ENCODE measurements at places on chromosomes 11 and 22.
A peak's percentile ranks its signal among the peaks of the same experiment; 100 is the strongest.

DNA sequence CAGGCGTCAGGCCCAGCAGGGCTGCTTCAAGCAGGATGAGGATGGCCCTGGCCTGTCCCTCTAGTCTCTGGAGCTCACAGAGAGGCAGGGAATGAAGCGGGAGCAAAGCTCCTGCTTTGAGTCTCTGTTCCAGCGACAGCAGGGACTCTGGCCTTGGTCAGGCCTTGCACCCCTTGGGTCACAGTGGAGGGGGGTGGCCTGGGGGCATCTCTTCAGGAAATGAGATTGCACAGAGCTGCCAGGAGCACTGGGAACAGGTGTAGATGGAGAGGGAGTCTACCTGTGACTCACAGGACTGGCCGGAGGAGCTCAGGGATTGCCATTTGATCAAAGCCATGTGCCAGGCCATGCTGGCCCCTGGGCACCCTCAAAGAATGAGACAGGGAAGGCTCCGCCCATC lies 1.6 kb downstream of the ANO1 start:
- no peak for DNase-seq

DNA sequence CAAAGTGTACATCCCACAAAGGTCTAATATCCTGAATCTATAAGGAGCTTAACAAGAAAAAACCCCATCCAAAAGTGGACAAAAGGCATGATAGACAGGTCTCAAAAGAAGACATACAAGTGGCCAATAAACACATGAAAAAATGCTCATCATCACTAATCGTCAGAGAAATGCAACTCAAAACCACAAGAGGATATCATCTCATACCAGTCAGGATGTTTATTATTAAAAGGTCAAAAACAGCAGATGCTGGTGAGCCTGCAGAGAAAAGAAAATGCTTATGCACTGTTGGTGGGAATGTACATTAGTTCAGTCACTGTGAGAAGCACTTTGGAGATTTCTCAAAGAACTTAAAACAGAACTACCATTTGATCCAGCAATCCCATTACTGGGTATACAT lies 12.7 kb downstream of the LGALS12 start:
- no peak for DNase-seq

DNA sequence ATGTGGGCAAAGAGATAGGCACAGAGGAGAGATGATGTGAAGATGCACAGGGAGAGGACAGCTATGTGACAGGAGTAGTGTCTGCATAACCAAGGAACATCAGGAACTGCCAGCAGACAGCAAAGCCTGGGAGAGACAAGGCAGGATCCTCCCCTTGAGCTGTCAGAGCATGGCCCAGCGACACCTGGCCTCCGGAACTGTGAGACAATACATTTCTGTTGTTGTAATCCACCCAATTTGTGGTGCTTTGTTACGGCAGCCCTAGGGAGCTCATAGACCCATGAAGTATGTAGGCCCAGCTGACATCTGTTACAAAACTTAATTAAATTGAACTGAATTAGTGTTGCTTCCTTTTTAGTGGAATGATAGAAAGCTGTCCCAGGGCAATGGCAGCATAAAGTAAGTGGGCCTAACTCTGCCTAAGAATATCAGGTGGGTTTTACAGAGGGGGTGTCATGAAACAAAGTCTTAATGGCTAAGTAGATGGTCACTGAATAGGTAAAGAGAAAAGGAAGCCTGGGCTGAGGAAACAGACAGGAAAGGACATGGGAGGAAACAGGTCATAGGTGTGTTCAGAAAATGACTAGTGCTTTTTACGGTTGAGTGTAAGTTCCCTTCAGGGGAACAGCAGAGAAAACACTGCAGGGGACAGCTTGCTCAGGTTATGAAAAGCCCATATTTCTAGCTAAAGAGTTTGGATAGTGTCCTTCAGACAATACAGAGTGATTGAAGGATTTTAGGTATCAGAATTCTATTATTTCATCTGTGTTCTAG lies 24.8 kb downstream of the RASSF10 start:
- DNase-seq, result no peak

- DNase-seq, result no peak
These were observed 1.7 kb downstream of the CHST1 start for GRCh38 chr11:45663486-45664375.

DNA sequence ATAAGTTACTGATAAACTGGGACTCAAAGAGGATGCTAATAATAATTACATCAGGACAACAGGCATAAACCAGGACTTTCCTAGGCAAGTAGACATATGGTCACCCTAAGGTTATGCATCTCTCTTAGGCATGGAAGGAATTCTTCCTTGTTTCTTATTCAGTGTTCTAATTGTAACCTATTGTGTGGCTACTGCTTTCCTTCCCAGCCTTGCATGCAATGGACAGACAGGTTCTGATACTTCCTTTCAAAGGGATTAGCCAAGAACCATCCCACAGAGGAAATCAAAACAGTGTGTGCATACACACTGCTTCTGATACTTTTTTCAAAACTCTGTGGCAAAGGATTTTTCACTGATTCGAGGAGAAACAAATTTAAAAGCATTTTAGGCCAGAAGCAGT lies 48.3 kb downstream of the RRAS2 start:
- DNase-seq, result no peak

GRCh38 chr11:119699227-119699626 lies 29.8 kb downstream of the NECTIN1 start:
- no peak for DNase-seq

DNA sequence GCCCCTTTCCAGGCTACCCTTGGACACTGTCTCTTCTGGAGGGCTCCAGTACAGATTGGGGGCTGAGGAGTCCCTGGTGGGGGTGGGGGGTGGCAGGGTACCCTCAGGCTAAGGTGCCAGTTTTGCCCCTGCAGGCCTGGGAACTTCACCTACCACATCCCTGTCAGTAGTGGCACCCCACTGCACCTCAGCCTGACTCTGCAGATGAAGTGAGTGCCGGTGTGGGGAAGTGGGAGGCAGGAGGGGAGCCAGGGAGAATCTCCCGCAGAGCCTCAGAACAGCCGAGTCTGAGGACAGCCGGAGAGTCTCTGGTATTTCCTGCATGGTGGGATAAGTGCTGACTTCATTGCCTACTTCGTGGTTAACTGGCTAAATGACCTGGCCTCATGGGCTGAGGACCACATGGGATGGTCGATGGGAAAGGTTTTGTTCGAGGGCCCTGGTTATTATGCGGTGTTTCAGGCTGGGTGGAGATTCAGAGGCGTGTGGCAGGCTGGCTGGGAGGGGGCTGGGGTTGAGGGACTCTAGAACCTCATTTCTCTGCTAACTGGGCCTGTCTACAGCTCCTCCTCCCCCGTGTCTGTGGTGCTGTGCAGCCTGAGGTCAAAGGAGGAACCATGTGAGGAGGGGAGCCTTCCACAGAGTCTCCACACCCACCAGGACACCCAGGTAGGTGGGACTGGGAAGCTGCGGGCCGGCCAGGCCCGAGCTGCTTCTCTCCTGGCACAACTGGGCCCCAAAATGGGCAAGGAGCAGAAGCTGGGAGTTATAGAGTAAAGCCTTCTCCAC lies 8.5 kb downstream of the TMEM258 start:
- DNase-seq, result no peak

DNA sequence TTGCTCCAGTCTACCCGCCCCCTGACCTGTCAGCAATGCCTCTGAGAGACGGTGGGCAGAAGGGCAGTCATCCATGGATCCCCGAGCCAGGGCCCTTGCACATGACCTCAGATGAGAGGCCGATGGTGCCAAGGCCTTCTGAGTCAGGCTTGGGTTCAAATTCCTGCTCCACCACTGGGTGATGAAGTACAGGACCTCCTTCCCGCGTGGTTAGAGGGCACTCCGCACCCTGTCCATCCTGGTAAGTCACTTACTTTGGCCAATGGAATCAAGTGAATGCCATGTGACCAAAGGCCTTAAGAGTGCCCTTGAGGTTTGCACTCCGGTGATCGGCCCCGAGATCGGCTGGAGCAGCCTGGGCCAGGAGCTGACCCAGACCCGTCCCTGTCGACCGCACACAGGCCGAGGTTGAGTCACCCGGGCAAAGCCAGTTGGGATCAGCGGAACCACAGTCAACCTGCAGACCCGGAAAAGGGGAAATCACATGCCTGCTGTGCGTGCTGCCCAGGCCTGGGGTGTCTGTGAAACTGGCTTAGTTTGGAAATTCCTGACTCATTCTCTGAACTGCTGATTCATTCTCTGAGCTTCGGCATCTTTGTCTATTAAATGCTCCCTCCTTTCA lies 48.9 kb downstream of the RTL6 start:
- no peak for DNase-seq

DNA sequence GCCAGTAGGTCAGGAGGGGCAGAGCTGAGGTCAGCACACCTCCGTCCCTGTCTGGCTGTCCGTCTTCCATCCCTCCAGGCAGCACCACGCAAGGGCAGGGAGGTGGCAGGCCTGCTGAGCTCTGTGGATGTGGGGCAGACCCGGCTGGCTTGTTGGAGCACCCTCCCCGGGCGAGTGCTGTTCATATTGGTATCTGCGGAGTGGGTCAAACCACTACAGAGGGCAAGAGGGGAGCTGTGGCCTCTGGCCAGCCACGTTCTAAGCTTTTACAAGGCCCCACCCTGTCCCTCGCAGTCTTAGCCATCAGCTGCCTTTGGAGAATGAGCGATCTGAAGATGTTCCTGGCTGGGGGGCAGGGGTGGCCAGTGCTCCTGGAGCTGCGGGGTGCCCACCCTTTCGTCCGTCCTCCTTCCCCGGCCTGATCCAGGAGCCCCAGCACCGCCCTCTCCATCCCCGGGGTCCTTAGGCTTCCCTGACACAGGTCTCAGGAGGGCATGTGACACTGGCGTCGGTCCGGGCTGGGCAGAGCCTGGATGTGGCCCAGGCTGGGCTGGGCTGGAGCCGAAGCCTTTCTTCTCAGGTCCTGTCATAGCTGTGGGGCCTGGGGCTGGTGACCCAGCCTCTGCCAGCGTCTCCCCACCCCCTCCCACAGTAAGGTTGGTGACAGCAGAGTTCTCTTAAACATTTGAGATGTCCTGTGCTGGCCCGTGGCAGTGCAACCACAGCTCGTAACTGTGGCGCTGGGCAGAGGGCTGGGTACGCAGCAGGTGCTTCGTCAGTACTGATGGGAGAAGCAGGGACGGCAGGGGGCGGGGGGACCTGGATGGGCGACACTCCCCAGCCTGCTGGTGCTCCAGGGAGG lies 31.7 kb upstream of the GRAMD4 start:
- DNase-seq, result no peak

DNA sequence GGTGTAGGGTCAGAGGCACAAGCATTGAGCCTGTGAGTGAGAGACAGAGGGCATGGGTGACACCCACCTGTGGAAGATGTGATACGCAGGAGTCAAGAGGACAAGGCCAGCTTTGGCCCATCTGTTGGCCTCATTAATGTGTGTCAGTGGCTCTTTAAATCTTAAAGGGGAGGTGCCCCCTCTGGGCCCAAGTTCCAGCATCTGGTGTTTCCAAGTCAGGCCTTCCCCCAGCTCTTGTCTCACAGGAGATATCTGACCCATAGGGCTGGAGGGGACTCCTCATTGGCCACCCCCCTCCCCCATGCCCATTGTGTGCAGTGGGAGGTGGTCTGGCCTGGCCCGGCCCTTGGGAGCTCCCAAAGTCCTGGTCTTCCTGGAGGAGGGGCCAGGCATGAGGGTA lies 8.9 kb downstream of the KCNK7 start:
- no peak for DNase-seq

- DNase-seq, result peak; percentile 46
These were observed 57.7 kb downstream of the TRAF6 start for GRCh38 chr11:36452236-36452940.

- DNase-seq, result no peak
These were observed 45.7 kb upstream of the NAV2 start for GRCh38 chr11:19666951-19667350.

DNA sequence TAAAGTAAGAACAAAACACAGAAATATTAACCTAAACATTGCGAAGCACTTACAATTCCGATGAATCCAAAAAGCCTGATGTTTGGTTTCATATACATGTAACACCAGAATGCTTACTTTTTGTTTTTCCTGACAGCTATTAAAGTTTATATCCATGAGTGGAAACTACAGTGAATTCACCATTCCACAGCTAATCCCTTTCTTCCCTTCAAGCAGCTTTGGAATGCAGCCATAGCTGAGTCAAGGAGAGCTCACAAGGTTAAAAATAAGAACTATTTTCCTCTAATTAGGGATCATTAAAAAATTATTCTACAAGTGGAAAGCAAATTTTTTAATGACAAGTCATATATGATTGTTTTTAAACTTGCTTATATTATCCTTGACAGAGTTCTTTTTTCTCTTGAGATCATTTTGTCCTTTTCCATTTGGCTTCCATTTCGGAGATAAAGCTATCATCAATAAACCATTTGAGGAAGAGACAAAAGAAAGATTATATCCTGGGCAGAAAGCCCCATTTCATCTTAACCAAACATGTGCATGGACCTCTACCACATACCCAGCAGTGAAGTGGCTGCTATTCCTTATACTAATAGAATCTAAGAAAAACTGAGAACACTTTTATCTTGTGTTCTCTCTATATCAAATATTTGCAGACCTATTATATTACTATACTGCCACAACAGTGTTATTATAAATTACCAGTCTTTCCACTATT lies 19.7 kb upstream of the FIBIN start:
- no peak for DNase-seq

DNA sequence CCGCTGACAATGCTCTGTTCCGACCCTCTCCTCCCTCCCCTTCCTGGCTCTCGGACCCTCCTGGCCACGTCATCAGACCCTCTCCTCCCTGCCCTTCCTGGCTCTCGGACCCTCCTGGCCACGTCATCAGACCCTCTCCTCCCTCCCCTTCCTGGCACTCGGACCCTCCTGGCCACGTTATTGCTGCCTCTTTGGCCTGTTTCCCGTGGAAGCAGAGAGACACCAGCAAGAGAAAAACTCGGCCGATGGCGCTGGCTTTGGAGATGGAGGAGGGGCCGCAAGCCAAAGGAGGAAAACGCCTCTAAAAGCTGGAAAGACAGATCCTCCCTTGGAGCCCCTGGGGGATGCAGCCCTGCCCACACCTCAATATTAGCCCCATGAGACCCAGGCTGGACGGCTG lies 463.3 kb downstream of the BRD1 start:
- no peak for DNase-seq

- DNase-seq, result no peak
These were observed 59.0 kb downstream of the UBASH3B start for GRCh38 chr11:122714484-122714883.

GRCh38 chr22:43017525-43018460 lies 2.8 kb upstream of the PACSIN2 start:
- DNase-seq, result no peak

GRCh38 chr11:112615891-112616290 lies 345.3 kb upstream of the NCAM1 start:
- no peak for DNase-seq

DNA sequence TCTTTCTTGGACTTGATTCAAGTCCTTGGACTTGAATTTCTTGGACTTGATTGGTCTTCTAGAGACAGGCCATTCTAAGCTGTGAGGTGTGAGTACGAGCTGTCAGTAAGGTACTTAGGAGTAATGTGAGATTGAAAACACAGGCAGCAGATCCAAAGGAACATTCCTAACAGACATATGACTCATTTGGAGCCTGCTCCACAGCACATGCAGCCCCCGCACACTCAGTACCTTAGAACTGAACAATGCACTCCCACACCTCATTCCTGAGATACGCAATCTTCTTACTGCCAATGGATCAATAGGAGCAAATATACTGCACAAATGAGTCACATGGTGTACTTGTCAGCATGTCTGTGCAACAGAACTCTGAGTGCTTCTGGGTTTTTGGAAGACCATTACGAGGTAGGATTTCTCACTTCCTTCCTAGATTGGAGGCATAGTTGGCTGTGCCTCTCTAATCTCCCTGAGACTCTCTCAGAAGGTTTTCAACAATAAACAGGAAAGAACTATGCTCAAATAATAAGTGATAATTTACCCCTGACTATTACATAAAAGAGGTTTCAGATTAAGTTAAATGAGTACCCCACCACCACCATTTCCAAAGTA lies 243.1 kb downstream of the KCNA4 start:
- no peak for DNase-seq

GRCh38 chr11:118012083-118012669 lies 26.0 kb downstream of the IL10RA start:
- no peak for DNase-seq

- no peak for DNase-seq
These were observed 86.6 kb upstream of the ARHGAP32 start for GRCh38 chr11:129278586-129279319.
